ENCODE measurements at places on chromosomes 6 and 20.

DNA sequence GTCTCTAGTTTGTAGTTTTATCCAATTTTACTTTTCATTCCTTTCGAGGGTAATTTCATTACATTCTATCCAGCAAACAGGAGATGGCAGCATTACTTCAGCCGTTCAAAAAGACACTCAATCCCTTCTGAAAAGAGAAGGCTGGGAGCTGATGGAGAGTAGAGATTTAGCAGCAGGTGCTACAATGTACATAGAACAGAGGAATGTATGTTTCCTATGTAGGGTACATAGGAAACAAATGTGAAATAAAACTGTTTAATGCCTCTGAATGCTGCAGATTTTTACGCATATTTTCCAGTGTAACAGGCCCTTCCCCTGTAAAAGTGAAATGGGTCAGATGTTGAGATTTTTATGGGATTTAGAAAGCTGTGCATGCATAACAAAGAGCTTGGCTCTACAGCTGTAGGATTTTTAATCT, 16.0 kb downstream of the RPS12 start:
- no peak for DNase-seq

DNA sequence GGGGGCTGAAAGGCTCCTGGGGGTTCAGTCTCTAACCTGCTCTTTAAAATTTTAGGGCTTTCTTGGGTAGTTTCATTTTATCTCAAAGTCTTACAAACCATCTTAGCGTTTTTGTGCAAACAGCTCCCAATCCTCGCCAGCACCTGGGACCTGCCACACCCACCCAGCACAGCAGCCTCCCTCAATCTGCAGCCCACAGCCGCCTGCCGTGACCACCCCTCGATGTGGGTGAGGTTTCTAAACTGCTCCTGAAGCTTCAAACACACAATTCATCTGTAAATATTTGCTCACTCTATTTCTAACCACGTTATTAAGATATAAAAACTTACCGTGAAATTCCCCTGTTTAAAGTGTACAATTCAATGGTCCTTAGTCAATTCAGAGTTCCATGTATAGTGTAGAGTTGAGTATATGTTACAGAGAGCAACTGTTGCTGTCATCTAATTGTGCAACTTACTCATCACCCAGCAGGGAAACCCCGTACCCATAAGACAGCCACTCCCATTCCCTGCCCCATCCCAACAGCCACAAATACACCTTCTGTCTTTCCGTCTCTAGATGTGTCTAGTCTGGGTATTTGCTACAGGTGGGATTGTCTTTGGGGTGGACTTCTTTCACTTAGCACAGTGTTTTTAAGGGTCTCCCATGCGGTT, 381.0 kb downstream of the TAF4 start:
- no peak for DNase-seq

DNA sequence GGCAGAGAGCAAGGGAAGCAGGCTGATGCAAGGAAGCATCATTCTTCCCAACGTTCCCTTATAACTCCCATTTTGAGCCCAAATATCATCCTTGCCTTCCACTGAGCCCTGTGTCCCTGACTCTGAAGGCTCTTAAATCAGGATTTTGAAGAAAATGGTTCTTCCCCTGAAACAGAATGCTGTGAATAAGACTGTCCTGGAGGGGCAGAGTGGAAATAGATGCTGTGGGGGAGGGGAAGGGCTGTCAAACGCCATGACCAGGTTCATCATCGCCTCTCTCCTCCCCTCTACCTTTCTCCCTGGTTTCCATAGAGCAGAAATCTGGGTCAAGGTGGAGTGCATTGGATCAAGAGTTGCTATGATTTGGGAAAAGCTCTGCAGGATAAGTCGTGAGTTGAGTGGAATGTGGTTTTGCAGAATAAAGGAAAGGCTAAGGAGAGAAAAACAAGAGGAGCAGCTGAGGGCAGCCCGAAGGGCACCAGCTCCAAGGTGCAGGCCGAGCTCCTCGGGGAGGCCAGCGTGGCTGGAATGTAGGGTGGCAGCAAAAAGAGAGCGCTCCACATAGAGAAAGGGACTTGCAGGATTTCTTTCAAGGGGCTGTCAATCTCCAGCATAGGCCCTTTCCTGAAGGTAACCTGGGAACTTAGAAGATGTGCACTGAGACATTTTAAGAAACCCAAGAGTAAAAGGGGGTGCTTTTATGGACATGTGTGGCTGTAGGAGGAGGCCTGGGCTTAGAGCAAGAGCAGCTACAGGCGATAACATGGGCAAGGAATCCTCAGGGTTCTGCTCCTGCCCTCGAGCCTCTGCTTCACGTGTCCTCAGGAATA, 120.8 kb upstream of the CDYL start:
- no peak for DNase-seq

- DNase-seq = no peak
Measured at GRCh38 chr6:89874438-89874837, 19.8 kb upstream of the GJA10 start.

Measured in stimulated activated CD4-positive, alpha-beta T cell treated with anti-CD3 and anti-CD28 coated beads, Interleukin-1b, Interleukin-23, amount 100 ng/mL, for 1 hour (primary cell).